ENCODE measurements at places on chromosomes 6 and 20. TPM values are rescaled to one million over a fixed set of nuclear protein-coding genes. Genes with fewer than 3 reads are reported as not detected.

Gene POM121L2
- total RNA-seq: not detected

Gene CDSN
- total RNA-seq: not detected

Gene PRSS16
- total RNA-seq: not detected

Gene EFCAB8
- total RNA-seq: 0.60 TPM

Gene LINC00237
- not detected for total RNA-seq

Gene FOXQ1
- total RNA-seq: not detected

Gene RIPOR2
- not detected for total RNA-seq

Gene TFAP2D
- total RNA-seq: not detected

Gene BACH2
- total RNA-seq: 5.9 TPM

Gene PNPLA1
- not detected for total RNA-seq

Gene GTSF1L
- not detected for total RNA-seq
